ENCODE measurements at places on chromosomes 4 and X. TPM values are rescaled to one million over a fixed set of nuclear protein-coding genes. Genes with fewer than 3 reads are reported as not detected.
A peak's percentile ranks its signal among the peaks of the same experiment; 100 is the strongest.

DNA sequence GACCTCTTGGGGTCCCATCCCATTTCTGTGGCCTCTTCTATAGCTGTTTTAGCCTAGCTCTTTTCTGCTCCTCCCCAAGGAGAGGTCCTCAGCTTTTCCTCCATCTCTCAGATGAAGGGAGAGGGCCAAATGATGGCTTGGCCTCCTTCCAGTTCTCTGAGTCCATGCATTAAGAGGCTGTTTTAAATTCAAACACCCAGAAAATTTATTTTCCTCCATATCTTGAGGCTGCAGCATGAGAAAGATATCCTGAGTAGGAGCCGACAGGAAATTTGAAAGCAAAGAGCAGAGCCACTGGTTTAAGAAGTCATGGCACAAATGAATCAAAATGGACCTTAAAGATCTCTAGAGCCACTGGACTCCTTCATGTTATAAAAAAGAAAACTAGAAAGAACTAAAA, 558.8 kb downstream of the MID1IP1 start:
- no peaks in the 10 kb centered on the region for H3K36me3 ChIP-seq
- no peaks in the 10 kb centered on the region for H3K27me3 ChIP-seq
- no peak overlapping the region for H3K27ac ChIP-seq
- no peak overlapping the region for H3K4me3 ChIP-seq

GRCh38 chr4:87738483-87738882, 60.9 kb upstream of the IBSP start:
- no peak for DNase-seq
- no peaks in the 10 kb centered on the region for H3K36me3 ChIP-seq
- H3K27ac ChIP-seq, result no peak overlapping the region
- H3K27me3 ChIP-seq, result no peaks in the 10 kb centered on the region

NOX1 gene
- total RNA-seq, result not detected

GRCh38 chrX:138777230-138777629, 65.7 kb upstream of the FGF13 start:
- no peak overlapping the region for H3K27ac ChIP-seq
- H3K36me3 ChIP-seq, result no peaks in the 10 kb centered on the region
- no peak overlapping the region for H3K4me3 ChIP-seq
- H3K27me3 ChIP-seq, result no peaks in the 10 kb centered on the region

AFM gene
- total RNA-seq, result not detected

- no peak for DNase-seq
- H3K27ac ChIP-seq, result no peak overlapping the region
- H3K27me3 ChIP-seq, result no peaks in the 10 kb centered on the region
- H3K4me1 ChIP-seq, result no peaks in the 10 kb centered on the region
Observed at GRCh38 chrX:121336831-121337421, 289.5 kb downstream of the GLUD2 start.

DNA sequence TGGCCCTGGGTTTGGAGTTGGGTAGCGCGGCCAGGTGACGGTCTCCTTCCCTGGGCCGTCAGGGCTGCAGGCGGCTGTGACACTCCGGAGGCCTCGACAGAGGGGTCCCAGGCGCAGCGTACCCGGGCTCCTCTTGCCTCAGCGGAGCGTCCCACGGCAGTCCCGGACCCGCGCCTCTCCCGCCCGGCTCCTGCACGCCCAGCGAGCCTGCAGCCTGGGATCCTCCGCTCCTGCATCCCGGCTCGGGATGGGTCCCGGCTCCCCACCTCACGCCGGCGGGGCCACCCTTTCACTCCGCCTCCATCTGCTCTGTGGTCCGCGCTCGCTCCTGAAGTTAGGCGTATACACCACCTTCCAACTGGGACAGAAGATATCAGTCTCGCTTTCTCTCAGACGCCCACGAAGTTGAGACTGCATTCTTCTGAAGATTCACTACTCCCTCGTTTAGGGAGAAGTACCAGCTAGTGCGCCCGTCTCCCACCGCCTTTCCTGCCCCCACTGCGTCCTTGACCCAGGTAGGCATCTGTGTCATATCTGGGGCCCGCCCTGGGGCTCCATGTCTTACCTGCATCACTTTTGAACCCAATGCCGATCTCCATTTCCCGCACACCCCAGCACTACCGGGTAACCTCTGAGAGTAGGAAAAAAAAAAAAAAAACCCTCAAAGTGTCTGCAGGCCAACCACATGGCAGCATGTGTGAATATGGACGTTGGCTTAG, 32.3 kb upstream of the KDR start:
- no peaks in the 10 kb centered on the region for H3K36me3 ChIP-seq
- no peak overlapping the region for H3K27ac ChIP-seq
- peak; percentile 55 for DNase-seq
- no peaks in the 10 kb centered on the region for H3K27me3 ChIP-seq
- no peak overlapping the region for H3K4me3 ChIP-seq
- H3K4me1 ChIP-seq, result no peaks in the 10 kb centered on the region

DNA sequence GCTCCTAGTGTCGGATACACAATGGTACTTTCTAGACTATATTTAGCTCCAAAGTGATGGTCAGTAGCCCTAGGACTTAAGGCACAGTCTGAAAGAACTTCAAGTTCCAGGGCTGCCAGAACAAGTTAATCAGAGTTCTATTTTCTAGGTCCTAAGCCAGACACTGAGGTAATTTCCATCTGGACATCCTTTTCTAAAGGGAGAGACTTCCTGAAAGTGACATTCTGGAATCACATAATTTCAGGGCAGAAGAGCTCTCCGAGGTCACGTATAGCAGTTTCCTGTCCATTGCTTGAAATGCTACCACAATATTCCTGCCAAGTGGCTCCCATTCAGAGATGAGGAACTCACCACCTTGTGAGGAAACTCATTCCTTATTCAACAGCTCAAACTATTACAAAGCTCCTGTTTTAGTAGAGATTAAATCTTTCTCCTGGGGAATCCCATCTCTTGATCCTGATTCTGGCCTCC, 117.9 kb downstream of the COL25A1 start:
- no peak for DNase-seq
- peaks cover 6% of the 10 kb centered on the region for H3K4me1 ChIP-seq
- H3K36me3 ChIP-seq, result no peaks in the 10 kb centered on the region
- no peak overlapping the region for H3K27ac ChIP-seq
- H3K4me3 ChIP-seq, result no peak overlapping the region

- no peak for DNase-seq
- H3K4me1 ChIP-seq, result no peaks in the 10 kb centered on the region
- H3K4me3 ChIP-seq, result no peak overlapping the region
- H3K27ac ChIP-seq, result no peak overlapping the region
Observed at GRCh38 chr4:1097553-1097952, 15.8 kb downstream of the RNF212 start.

DNA sequence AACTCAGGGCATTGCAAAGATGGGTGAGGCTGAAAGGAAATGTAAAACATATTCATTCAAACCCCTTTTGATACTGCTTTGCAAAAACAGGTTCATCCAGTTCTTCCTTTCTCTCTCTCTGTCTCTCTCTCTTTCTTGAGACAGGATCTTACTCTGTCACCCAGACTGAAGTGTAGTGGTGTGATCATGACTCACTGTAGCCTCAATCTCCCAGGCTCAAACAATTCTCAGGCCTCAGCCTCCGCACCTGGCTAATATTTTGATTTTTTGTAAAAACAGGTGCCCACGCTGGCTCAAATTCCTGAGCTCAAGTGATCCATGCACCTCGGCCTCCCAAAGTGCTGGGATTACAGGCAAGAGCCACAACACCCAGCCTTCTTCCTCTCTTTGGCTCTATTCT, 15.6 kb upstream of the DCHS2 start:
- no peaks in the 10 kb centered on the region for H3K27me3 ChIP-seq
- H3K27ac ChIP-seq, result no peak overlapping the region
- no peak for DNase-seq
- no peak overlapping the region for H3K4me3 ChIP-seq

DNA sequence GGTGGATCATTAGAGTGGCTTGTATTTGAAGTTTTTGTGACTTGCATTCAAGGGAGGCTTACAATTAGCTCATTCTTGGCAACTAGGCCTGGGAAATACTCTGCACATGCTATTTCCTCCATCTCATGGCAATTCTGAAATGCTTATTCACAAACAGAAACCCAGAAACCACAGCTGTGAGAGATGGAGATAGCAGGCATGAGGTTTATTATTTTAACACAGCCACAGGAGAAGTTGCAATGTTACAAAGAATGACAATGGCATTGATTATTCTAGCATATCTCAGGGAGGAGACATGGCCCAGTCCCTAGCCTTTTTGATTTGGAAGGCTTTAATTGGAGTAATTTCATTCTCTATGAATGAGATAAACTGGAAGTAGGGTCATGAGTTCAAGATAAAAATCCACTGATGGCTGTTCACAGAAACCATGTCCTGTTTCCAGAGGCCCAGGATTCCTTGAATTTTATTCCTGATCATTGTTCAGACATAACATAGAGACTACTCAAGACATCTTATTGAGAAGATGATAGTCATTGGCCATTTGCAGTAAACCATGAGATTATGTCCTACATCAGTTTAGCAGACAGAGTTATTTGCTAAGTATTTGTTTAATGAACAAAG, 123.9 kb downstream of the MID1 start:
- no peak overlapping the region for H3K4me3 ChIP-seq
- H3K4me1 ChIP-seq, result no peaks in the 10 kb centered on the region
- H3K27ac ChIP-seq, result no peak overlapping the region
- DNase-seq, result no peak
- H3K36me3 ChIP-seq, result peaks cover 4% of the 10 kb centered on the region

GRCh38 chr4:4477391-4477790, 64.5 kb downstream of the STX18 start:
- no peaks in the 10 kb centered on the region for H3K27me3 ChIP-seq
- H3K4me3 ChIP-seq, result no peak overlapping the region
- H3K36me3 ChIP-seq, result no peaks in the 10 kb centered on the region
- no peak for DNase-seq
- peaks cover 20% of the 10 kb centered on the region for H3K4me1 ChIP-seq

ARHGAP24 gene
- 0.31 TPM for total RNA-seq

- no peak for DNase-seq
- no peaks in the 10 kb centered on the region for H3K4me1 ChIP-seq
- H3K27me3 ChIP-seq, result no peaks in the 10 kb centered on the region
Observed at GRCh38 chrX:54416965-54417364, 23.2 kb upstream of the TSR2 start.

MAGEA2 gene
- total RNA-seq, result not detected

DNA sequence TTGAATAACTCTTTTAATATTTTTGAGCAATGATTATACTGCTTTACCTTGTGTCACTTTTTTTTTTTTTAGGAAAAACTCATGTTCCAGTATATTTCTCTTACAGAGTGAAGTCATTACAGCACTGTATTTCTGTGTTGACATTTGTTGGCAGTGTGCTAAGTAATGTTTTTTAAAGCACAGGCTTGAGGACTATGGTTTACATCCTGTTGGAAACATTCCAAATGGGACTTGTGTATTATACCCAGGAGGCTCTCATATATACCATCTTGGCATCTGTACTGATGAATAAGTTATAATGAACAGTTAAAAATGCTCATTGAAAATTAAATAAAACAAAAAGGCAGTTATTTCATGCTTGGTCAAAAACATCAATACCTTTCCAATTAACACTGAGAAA, 33.8 kb downstream of the CEP44 start:
- H3K27ac ChIP-seq, result no peak overlapping the region
- DNase-seq, result no peak
- no peaks in the 10 kb centered on the region for H3K27me3 ChIP-seq
- H3K4me3 ChIP-seq, result no peak overlapping the region
- peaks cover 11% of the 10 kb centered on the region for H3K36me3 ChIP-seq

- H3K27me3 ChIP-seq, result no peaks in the 10 kb centered on the region
- H3K27ac ChIP-seq, result no peak overlapping the region
- no peak for DNase-seq
- H3K4me1 ChIP-seq, result peaks cover 3% of the 10 kb centered on the region
- H3K36me3 ChIP-seq, result peaks cover 14% of the 10 kb centered on the region
Observed at GRCh38 chrX:45788941-45789348, 588.3 kb upstream of the DIPK2B start.

F8A2 gene
- not detected for total RNA-seq

DNA sequence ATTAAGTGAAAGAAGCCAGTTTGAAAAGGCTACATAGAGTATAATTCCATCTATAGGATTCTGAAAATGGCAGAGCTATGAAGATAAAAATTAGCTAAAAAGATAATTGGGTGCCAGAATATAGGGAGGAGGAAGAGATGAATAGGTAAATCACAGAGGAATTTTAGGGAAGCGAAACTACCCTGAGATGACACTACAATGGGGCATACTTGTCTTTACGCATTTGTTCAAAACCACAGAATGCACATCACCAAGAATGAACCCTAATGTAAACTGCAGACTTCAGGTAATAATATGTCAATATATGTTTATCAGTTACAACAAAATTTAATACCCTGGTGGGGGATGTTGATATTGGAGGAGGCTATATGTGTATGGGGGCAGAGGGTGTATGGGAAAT, 1342.9 kb downstream of the ADGRL3 start:
- H3K36me3 ChIP-seq, result no peaks in the 10 kb centered on the region
- DNase-seq, result no peak
- no peak overlapping the region for H3K4me3 ChIP-seq
- no peaks in the 10 kb centered on the region for H3K4me1 ChIP-seq

DNA sequence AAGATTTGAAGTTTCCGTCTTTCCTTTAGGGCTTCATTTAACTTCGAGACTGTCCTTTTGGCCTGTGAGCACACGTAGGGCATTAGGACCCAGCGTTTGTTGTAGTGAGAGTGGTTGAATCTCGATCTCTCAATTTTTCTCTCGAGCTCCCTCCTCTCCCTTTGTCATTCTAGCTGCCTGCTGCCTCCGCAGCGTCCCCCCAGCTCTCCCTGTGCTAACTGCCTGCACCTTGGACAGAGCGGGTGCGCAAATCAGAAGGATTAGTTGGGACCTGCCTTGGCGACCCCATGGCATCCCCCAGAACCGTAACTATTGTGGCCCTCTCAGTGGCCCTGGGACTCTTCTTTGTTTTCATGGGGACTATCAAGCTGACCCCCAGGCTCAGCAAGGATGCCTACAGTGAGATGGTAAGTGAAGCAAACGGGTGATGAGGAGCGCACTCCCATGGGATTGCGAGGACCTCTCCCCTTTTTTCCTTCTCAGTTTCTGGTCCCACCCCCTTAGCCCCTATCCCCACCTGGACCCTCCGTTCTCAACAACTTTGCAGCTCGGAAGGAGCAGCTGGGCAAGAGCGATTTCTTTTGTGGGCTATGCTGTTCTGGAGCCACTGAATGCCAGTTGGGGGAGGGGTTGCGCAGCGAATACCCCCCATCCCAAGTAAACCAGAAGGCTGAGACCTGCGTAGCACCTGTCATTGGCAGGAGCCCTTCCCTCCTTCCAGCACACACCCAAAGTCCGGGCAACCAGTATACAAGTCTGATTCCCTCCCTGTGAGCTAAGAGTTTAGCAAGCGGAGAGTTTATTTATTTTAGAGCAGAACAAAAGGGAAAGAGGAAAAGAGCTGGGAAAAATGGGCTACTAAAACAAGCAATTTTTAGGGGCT, at the start of gene TMEM35A:
Gene TMEM35A (plus strand): TSS at position 164 of the 883 bp plus-strand sequence. CDS start 124 bp downstream, at position 288.
- H3K36me3 ChIP-seq, result no peaks in the 10 kb centered on the region
- H3K4me1 ChIP-seq, result peaks cover 2% of the 10 kb centered on the region
- H3K27me3 ChIP-seq, result peaks cover 2% of the 10 kb centered on the region
- peak within 1 kb of the TSS; percentile 79 for H3K4me3 ChIP-seq

DNA sequence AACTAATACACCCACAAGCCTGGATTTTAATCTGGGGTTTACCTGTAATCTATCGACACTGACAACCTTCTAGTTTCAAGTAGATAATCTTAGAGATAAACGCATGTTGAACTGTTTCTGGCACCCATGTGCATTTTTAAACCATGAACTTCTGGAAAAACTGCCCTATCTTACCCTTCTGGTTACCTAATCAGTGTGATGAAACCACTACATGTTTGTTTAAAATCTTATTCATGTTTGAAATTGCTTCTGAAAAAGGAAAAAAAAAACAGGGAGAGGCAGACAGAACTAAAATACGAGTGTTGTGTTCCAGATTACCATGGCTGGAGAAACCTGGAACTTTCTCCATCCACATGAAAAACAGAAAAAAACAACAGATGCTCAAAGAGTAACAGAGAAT, 139.3 kb downstream of the MID1IP1 start:
- no peaks in the 10 kb centered on the region for H3K27me3 ChIP-seq
- DNase-seq, result no peak
- H3K36me3 ChIP-seq, result no peaks in the 10 kb centered on the region
